Astrocyte (in vitro differentiated cells and primary cell): ENCODE measurements at places on chromosomes 1 and 21. TPM values are rescaled to one million over a fixed set of nuclear protein-coding genes. Genes with fewer than 3 reads are reported as not detected.

Gene RUNX3
- total RNA-seq, result 2.1 and 2.5 TPM in 2 replicates

Gene LRRC40
- total RNA-seq, result 18.3 and 20.2 TPM in 2 replicates

Gene GJB5
- not detected in 2 replicates for total RNA-seq

DNA sequence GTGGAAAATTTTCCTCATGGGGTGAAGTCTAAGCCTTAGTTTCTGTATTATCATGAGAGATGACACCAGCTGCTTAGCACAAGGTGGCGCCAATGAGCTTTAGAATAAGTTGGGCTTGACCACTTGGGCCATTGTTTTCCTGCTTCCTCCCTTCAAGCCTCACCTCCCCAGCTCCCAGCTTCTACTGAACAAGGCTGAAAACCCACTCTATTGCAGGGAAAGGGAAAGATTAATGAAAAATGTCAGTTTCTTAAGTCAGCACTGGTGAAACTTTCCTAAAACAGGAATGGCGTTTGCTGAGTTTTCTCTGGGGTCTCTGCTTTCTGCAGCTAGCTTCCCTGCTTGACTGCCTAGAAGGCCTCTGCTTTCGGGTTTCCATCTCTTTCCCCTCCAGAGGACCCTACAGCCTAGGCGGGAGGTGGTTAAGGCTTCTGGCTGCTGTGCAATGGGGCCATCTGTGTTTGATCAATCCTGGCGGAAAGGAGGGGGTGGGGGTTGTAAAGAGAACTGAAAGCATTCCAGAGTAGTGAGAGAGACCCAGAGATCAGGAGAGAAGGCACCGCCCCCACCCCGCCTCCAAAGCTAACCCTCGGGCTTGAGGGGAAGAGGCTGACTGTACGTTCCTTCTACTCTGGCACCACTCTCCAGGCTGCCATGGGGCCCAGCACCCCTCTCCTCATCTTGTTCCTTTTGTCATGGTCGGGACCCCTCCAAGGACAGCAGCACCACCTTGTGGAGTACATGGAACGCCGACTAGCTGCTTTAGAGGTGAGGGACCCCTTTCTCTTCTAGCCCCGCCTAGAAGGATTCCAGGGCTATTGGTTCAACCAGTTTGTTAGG is at the start of gene OLFML3:
Gene OLFML3, plus strand, starts transcription at position 612 of the 840 bp plus-strand sequence. Its CDS starts 43 bp downstream, at position 655.
- peak; percentile 88 for DNase-seq

GRCh38 chr1:240304466-240304865 is 212.8 kb downstream of the FMN2 start:
- no peak for DNase-seq
